ENCODE measurements at places on chromosomes 5 and 9. TPM values are rescaled to one million over a fixed set of nuclear protein-coding genes. Genes with fewer than 3 reads are reported as not detected.

- DNase-seq = no peak
Measured at GRCh38 chr5:10106806-10107205, 142.9 kb downstream of the ATPSCKMT start.

The CSF1R gene
- 30.8 TPM for total RNA-seq

The CFAP77 gene
- not detected for total RNA-seq

- DNase-seq = peak; percentile 68
Measured at GRCh38 chr9:127384901-127385300, 12.1 kb upstream of the SLC2A8 start.

DNA sequence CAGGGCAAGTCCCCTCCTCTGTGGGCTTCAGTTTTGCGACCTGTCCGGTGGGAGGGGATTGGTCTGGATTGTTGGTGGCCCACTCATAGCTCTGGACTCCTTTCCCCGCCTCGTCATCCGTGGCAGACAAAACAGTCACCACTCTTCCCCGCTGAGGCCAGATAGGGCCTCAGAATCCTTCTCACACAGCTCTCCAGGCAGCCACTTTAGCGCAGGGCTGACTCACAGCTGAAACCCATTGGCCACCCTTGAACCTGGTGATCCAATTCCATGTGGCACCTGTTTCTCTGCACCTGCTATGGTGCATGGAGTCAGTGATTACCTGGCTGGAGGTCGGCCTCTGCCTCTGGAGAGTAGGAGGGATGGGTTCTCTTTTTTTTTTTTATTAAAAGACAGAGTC is 15.8 kb upstream of the CACFD1 start:
- DNase-seq = no peak

DNA sequence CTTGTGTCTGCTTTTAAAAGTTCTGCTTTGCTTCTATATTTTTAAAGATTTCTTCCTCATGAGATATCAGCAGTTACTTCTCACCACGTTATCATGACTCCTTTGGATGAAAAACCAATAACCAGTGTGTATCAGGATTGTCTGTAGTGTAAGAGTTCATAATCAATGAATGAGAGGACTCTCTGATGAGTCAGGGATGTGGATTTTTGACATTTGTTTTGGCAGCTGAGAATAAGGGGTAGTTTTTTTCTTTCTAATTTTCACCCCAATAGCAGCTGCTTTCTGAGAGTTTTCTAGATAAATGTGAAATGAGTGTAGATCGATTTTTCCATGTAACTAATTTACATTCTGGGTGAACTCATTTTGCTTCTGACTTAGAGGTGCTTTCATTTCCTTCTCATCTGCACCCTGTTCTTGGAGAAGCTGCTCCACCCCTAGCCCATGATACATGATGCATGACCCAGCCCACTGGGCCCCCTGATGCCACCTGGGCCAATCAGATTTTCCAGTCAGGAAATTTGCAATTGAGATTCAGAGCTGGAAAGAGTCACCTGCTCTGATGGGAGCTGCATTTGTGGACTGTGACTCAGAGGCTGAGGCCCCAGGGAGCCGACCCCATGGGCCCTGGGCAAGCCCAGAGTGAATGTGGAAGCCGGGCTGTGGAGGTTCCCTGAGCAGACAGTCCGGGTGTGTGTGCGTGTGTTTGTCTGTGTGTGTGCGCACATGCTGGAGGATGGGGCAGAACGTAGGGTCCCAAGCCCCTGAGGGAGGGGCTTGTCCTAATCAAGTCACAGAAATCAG is 159.3 kb downstream of the RGS3 start:
- peak; percentile 90 for DNase-seq

The SLC22A5 gene
- total RNA-seq = 7.4 TPM

The CCL21 gene
- 143 TPM for total RNA-seq

DNA sequence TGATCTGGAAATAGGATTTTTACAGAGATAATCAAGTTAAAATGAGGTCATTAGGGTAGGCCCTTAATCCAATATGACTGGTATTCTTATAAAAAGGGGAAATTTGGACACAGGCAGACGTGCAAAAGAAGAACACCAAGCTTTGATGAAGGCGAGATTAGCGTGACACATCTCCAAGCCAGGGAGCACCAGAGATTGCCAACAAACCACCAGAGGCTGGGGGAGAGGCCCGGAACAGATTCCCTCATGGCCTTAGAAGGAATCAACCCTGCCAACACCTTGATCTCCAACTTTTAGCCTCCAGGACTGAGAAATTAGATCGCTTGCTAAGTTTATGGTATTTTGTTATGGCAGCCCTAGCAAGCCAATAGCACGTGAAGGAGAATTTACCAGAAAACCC is 10.8 kb upstream of the ARSI start:
- no peak for DNase-seq

Data from posterior vena cava (tissue), 2 donors.